ENCODE measurements at places on chromosomes 2 and 18.

DNA sequence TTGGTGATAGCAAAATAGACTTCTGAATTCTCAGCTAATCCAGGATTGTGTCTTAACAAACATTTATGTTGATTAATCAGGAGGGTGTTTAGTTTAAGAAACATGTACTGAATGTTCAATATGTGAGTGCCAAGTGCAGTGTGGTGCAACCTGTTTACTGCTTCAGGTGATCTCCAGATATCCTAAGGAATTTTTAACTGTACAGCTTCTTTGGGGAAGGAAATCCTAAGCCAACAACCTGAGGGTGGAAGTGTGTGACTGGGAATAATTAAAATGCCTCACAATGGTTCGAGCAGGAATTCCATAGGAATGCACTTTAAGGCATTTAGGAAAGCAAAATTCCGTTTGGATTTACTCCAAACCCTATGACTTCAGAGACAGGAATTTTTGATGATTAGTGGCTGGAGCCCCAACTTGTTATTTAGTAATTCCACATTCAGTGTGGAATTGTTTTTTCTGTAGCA, 16.4 kb downstream of the CRIM1 start:
- DNase-seq, result no peak

- no peak for DNase-seq
These were observed 149.7 kb downstream of the INHBB start for GRCh38 chr2:120495586-120495985.

GRCh38 chr2:212357606-212358005, 181.0 kb downstream of the ERBB4 start:
- DNase-seq, result no peak

- DNase-seq, result no peak
These were observed 23.0 kb downstream of the FAM110C start for GRCh38 chr2:23283-23682.

DNA sequence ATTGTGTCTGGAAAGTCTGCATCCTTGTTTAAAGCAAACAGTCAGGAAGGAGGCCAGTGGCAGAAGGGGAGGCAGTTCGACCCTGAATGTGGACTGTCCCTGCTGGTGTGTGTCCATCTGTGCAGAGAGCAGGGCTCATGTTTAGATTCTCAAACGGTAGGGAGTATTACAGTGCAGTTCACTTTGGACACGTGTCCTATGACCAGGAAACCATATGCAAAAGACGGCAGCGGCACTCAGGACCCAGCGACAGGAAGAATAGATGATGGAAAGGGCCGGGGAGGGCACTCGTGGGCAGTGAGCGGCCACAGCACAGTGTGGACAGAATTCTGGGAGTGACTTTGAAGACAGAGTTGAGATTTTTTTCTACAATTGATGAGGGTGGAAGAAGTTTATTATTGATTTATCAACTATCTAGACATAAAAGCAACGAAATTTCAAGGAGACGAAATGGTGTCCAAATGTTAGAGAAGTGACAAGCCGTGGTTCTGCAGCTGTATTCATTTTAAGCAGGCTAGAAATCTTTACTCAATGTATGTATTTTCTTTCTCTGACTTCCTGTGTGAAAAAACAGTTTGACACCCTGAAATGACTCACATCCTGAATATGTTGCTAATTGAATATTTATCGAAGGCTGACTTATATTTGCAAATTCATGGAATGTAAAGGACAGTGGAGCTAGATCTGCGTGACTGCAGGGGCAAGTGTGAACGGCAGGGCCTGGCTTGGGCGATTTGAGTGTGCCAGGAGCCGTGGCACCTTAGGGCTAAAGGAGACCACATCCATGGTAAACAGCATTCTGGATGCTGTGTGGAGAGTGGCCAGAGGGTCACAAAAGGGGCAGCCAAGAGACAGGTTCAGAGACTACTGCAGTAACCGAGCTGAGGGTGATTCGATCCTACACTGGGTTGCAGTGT, 214.2 kb downstream of the PTGR3 start:
- DNase-seq, result no peak

- DNase-seq, result no peak
These were observed 12.0 kb downstream of the THSD7B start for GRCh38 chr2:136777391-136777790.

GRCh38 chr2:17544256-17544655, 3.8 kb downstream of the VSNL1 start:
- DNase-seq, result no peak

- DNase-seq, result no peak
These were observed 79.0 kb downstream of the CCDC150 start for GRCh38 chr2:196718419-196719109.

- DNase-seq, result no peak
These were observed 405.8 kb downstream of the EPHA4 start for GRCh38 chr2:221166292-221166691.

- no peak for DNase-seq
These were observed 27.6 kb downstream of the FEZ2 start for GRCh38 chr2:36570416-36570815.

DNA sequence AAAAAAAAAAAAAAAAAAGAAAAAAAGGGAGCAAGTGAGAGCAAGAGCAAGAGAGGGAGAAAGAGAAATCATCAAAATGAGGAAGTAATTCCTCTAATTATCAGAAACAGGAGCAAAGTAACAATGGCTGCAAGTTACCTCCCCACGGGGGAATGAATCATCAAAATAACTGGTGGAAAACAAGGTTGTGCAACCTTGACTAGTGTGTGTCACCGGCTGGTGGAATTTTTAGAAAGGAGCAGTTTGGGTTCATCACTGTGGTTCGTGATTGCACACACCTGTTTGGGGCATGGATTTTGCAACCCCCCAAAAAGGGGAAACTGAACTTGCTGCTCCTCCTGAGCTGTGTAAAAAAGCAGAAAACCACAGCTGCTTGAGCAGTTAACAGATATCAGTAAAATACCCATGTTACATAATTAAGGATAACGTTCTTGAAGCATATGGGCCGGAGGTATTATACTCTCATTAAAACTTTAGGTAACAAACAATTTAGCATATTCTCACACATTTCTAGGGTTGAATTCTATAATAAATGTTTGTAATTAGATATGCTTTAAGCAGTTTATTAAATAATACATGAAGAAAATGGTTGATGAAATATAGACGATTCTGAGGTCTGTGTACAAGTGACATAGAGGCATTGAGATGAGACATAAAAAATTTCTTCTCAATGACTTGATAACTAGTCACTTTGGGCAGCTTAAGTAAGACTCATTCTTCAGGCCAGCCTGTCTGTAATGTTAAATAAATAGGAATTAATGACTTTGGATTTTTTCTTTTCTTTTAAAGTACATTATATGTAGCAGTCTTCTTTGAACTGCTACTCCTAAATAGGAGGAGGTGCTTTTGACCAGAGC, 184.2 kb upstream of the ZEB2 start:
- DNase-seq, result no peak

- no peak for DNase-seq
These were observed 19.8 kb downstream of the NEMP2 start for GRCh38 chr2:190514676-190515075.

- DNase-seq, result no peak
These were observed 138.1 kb downstream of the B3GNT2 start for GRCh38 chr2:62334009-62334408.

DNA sequence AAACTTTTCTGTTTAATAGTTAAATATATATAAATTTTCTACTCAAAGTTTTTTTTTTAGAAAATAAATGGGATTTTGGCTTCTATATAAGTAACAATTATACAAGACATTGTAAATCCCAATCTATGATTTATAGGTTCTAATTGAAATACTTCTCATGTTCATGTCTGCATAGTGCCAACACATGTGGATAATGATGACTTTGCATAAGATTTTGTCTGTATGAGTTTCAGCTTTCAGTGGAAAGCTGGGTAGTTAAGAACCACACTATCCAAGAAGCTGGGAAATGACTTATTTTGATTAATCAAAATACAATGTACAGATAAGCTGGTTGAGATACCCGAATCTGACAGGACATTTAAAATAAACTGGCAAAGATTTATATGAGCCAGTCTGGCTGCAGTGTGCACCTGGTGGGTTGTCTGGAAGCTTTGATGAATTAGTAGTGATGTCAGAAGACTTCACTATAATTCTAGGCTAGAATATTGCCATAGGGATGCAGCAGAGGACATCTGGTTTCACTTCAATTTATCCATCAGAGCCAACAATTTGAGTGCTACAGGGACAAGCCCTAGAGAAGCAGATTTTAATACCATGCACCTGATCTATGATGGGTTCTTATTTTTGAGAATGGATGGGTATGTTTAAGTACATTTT, 45.4 kb downstream of the EML6 start:
- no peak for DNase-seq

DNA sequence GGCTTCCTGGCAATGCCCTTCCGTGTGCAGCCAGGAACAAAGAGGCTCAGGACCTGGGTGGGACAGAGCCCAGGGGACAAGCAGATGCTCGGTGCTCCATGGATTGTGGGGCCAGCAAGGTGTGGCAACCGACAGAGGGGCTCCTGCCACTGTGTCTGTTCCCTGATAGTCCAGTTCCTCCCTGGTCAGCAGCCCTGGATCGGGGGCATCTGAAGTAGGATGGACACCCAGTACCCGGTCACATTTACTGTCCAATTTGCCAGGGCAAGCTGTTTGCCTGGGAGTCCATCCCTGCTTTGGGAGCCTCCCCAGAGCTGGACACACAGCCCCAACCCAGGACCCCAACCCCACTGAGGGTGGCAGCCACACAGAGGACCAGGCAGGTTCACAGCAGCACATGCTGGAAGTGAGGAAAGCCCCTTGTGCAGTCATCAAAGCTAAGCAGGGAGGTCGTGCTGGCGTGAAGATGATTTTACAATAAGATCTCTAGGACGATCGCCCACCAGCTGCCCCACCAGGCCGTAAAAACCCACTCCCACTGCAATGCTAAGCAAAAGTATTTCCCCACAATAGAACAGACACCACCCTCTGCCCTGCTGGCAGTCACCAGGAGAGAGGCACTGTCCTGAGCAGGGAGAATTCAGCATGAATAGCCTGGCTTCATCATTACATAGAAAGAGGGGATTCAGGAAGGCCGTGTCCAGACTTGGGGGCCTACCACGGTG, 141.7 kb downstream of the NDUFA10 start:
- DNase-seq, result no peak

- peak; percentile 85 for DNase-seq
These were observed 26.0 kb downstream of the FAM178B start for GRCh38 chr2:96960153-96960961.

GRCh38 chr18:47397671-47398319, 146.3 kb upstream of the SKOR2 start:
- peak; percentile 2 for DNase-seq

DNA sequence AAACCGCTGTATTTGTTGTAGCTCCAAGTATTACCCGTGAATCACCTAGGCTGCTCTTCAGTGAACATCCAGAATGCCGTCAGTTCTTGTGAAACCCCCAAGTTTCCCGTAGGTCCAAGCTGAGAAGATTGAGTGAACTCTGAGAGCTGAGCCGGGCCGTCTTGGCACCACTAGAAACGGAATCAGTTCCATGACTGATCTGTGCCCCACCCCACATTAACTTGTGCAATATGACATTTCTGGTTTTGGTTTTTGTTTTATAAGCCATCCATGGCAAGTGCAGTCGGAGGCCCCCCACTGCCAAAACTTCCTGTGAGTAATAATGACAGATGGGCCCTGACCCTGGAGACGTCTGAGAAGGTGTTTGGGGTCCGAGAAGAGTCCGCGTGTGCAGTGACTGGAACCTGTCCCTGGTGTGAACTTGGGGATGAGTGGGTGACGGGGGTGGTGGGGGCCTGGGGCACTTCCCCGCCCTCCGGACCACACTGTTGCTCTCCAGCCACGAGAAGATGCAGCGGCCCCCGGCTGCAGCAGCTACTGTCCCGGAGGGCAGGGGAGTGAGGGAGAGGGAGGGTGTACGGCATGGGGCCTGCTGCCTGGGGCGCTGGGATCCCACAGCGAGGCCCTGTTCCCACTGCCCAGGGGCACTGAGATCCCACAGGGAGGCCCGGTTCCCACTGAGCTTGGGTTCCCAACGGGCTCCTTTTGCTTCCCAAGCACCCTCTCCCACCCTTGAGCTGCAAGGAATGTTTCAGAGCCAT, 26.5 kb downstream of the NFATC1 start:
- no peak for DNase-seq
